ENCODE measurements at places on chromosomes 12 and 14. TPM values are rescaled to one million over a fixed set of nuclear protein-coding genes. Genes with fewer than 3 reads are reported as not detected.

Gene NPAS3
- 0.13 TPM for total RNA-seq

Gene SERPINA3
- not detected for total RNA-seq

Gene TAS2R13
- 0.97 TPM for total RNA-seq

Gene IFI27L1
- total RNA-seq, result 31.8 TPM

Gene CFAP73
- not detected for total RNA-seq

Gene POTEG
- total RNA-seq, result not detected

Gene ETV6
- 57.1 TPM for total RNA-seq

Gene TEX52
- total RNA-seq, result not detected

Gene LGR5
- total RNA-seq, result not detected

Gene PTPRB
- 151 TPM for total RNA-seq

Gene ZNF219
- 12.8 TPM for total RNA-seq
